ENCODE measurements at places on chromosomes 4 and X. TPM values are rescaled to one million over a fixed set of nuclear protein-coding genes. Genes with fewer than 3 reads are reported as not detected.
A peak's percentile ranks its signal among the peaks of the same experiment; 100 is the strongest.

DNA sequence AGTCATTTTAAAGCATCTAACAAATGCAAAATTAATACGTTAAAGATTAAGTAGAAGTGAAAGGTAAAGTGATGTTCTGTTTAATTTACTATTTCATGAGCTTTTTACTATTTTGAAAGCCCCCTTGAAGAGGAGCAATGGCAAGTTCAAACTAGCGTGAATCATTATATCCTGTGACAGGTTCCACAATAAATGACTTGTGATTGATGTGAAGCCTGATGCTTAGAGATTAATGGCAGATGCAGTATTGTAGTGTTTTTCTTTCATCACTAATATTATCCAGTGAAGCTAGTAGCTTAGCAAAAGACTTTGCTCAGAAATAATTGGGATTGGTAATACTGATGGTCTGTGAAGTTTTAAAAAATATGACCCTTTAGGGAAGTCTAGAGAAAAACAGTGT, 57.3 kb downstream of the STOX2 start:
- DNase-seq: no peak

- no peak for DNase-seq
Observed at GRCh38 chrX:47568656-47569295, 7.8 kb downstream of the ARAF start.

DNA sequence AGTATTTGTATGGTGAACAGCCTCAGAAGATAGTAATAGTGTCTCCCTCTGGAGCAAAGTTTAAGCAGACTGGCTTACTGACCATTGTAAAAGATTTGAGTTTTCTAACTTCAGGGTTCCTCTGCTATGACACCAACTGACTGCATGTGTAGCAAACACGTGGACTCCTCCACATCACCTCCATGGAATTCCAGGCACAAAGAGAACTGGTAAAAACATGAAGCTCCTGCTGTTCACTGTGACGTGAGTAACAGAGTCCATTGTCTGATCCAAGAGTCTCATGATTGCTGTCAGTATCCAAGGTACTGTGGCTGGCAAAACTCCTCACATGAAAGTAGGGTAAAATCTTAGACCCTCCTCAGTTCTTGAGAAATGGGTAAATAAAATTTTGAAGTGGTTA, 107.6 kb upstream of the FAM9B start:
- no peak for DNase-seq

DNA sequence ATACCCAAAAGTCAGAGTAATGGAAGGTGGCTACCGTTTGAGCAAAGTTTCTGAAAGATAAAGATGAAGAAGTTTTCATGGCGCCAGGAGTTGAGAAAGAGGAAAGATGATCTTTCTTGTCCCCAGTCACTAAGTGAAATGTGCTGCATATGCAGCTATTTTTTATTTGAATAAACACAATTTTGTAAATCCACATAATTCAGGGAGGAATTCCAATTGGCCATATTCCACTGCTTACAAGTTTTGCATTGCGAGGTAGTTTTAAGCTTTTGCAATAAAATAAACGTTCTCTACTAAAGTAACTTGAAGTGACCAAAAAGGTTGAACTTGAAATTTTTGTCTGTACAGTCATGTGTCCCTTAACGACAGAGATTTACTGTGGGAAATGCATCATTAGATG, 139.3 kb upstream of the VCX2 start:
- DNase-seq: no peak

DNA sequence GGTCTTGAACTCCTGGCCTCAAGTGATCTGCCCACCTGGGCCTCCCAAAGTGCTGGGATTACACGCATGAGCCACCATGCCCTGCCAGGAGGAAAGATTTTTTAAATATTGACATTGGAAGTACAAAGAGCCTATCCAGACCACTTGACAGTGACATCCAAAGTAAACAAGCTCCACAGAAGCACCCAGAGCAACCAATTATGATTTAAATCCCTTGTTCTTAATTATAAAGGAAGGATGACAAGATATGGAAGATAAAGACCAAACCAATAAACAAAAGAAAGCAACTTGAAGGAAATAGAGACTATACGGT, 27.7 kb upstream of the RPL34 start:
- no peak for DNase-seq

DNA sequence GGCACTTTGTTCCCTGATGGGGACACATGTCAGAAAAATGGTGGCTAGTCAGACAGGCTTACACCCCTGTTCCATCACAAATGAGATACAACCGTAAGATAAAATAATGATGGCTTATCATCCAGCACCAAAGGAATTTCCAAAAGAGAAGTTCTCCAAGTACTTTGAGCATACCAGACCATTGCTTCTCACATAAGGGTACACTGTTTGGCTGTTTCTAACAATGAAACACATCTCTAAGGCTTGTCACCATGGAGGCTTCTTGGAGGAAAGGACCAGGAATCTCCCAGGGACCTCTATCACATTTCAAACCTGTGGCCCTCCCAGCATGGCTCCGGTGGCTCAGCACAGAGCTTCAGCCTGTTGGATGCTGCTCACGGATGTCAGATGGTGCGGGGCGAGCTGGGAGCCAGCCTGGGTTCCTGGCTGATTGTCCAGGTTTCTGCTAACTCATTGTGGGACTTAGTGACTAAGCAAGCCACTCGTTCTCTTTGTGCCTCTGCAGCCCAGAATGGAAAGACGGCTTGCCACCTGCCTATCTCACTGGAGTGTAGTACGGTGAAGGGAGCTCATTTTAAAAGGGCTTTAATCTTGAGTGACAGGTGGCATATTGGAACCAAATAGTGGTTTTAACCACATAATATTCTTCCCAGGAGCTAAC, 54.5 kb downstream of the FHDC1 start:
- DNase-seq: no peak

DNA sequence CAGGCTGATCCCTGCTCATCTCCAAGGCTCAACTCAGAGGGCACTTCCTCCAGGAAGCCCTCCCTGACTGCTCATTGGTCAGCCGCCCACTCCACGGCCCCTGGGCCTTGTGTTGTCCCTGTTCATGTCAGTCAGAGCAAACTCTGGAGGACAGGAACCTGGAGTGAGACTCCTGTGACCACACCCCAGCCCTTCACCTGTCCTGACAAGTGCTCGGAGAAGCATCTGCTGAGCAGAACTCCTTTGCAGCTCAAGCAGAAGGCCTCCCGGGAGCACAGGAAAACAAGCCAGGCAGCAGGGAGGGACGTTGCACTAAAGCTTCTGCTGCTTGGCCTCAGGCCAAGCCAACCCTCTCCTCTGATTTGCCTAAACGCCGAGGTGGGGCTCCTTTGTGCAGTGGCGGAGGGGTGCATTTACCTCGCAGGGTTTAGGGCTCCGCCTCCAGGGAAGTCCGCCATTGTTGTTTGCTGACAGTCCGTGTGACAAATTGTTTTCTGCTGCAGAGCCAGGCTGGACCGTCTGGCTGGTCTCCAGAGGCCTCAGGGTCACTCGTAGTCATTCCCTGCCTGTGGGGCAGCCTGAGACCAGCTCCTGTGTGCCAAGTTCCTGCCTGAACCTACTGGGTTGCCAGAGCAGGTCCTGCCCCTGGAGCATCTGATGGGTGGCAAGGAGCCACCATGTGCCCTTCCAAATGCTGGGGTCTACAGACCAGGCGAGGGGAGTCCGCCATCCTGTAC, 61.8 kb downstream of the C4orf50 start:
- peak; percentile 84 for DNase-seq

GRCh38 chr4:159178151-159178546, 75.3 kb downstream of the RAPGEF2 start:
- no peak for DNase-seq

DNA sequence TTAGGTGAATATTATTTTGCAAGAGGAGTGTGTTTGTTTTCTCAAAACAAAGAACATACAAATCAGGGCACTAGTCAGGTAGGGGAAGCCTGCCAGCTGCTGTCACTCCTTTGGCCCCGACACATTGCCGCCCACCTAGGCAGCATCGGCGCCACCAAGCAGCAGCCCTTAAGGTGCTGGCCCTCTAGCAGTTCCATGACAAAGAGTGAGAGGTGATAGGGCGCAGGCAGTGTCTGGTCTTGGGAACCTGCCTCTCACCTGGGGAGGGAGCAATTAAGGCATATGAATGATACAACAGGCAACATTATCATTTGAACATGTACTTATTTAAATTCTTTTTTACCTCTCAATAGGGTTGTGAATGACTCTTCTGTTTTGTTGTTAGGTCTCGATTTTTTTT, 135.1 kb downstream of the PLS3 start:
- DNase-seq: no peak

CT55 gene
- total RNA-seq: not detected

DCLK2 gene
- total RNA-seq: 14.0 TPM
